ENCODE measurements at places on chromosomes 13 and 19.
A peak's percentile ranks its signal among the peaks of the same experiment; 100 is the strongest.

DNA sequence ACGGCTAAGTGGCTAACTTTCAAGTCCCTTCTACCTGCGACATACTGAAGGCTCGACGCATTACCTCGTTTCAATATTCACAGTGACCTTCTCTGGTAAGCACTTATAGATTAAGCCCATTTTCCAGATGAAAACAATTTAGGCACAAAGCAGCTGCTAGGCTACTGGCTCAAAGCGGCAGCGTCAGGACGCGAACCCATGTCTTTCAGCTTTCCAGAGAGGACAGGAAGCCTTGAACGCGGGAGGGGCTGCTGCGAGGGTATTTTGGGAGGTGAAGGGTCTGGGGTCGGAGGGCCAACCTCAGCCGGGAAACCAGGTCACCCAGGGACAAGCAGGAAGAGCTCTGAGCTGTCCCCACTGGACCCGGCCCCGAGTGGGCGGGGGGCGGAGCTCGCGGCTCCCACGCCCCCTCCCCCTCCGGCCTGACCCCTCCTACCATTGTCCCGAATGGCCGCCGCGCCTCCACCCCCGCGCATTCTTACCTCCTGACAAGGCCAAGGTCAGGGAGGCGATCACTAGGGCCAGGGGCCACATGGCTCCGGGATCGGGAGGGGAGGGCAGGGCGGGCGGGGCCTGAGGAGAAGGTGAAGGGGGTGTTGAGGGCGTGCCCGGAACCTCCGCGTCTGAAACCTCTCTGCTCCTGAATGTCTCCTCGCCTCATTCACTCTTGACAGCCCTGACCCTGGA, at the start of gene KLK13:
Gene KLK13, minus strand, starts transcription at position 559 of the 687 bp plus-strand sequence. Its CDS starts 25 bp downstream, at position 534.
- DNase-seq, result no peak

DNA sequence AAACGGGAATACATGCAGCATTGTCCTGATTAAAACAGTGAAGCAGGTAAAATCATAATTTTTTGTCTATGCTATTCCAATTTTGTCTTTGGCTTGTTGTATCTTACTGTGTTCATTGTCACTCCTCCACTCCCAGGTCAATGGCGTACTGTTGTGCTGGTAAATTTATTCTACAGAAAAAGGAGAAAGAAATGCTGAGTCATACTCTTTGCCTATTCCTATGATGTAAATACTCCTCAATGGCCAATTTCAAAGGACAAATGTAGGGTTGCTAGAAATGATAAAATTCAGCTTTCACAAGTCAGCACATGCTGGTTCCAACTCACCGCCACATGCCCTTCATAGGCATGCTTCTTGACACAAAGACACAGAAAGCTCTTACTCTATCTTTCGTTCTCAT, 694.4 kb upstream of the PCDH20 start:
- DNase-seq, result no peak

GRCh38 chr13:28077231-28077630, 23.1 kb downstream of the FLT3 start:
- DNase-seq, result no peak

DNA sequence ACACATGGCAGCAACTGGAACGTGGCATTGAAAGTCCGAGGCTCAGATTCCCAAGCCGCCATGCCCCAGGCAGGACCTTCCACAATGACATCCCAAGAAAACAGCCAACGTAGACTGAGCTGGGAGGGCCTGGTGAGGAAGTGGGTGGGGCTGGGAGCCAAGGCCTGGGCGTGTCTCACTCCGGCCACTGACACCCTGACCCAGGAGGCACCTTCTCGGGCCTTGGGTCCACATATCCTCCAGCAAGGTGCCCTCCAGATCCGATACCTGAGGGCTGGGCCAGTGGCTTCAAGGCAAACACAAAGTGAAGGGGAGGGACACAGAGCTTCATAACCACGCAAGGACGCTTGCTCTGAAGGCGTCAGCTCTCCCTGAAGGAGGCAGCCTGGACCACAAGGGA, 43.0 kb downstream of the RAB20 start:
- DNase-seq, result no peak

DNA sequence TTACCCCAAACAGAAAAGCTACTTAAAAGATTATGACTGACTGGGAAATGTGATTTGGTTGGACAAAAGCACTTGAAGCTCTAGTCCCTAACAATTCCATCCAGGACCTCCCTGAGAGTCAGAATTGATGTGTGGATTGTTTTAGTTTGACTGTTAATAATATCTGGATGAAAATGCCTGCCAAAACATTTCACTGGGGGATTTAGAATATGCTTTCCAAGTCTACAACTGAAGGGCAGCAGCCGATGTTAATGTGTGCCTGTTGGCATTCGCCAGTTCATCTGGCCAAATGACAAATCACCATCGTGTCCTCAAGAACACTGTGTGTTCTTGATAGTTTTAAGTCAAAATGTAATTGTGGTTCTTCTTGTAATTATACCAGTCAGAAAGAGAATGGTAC, 76.0 kb upstream of the TSC22D1 start:
- no peak for DNase-seq

DNA sequence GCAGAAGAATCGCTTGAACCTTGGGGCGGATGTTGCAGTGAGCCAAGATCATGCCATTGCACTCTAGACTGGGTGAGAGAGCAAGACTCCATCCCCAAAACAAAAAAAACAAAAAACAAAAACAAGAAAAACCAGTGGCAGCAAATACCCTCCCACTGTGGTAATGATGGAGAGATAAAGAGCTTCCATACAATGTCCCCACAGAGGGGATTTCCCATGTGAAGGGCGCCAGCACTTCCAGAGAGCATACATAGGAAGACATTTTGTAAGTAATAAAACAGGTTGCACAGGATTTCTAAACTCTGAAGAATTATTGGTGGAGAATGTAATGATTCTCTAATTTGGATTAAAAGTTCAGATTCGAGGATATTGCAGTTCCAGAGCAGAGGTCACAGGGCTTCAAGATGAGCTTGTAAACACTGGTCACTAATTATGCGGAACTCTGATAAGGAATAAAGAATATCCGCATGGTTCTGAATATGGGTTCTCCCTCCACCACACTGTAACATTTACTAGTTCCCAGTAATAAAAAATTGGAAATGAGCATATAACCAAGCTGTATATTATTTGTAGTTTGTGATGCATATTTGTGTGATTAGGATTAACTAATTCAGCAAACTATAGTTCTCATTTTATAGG, 290.1 kb upstream of the SLC10A2 start:
- DNase-seq, result no peak

DNA sequence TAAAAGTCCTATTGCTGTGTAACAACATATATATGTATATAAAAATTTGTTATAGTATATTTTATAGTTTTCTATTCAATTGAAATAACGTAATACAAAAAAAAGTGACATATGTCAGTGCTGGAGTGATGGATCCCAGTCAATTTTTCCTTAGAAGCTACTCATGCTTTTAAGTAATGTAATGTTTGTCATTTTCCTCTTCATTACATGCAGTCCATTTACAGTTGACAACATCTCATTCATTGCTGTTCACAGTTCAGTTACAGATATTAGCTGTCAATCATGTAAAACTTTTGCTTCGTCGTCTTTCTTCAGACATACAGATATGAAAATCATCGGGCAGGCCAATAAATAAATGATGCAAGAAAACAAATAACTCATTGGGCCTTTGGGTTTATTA, 525.1 kb upstream of the PRR20A start:
- no peak for DNase-seq

DNA sequence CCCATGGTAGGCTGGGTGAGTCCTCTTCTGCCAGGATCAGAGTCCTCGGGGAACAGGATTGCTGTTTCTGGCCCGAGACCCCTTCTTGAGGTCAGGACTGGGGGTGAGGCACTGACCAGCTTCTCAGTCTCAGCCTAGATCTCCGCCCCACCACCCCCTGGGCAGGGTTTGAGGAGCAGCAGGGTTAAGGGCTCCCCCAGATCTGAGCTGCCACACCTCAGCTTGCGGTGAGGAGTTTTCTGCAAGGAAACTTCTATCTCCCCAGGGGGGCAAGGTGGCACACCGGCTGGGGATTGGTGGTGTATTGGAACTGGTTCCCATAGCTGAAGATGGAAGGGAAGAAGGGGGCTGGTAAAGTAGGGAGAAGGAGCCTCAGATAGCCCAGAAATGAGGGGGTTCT, 19.5 kb downstream of the CHST8 start:
- DNase-seq, result no peak

DNA sequence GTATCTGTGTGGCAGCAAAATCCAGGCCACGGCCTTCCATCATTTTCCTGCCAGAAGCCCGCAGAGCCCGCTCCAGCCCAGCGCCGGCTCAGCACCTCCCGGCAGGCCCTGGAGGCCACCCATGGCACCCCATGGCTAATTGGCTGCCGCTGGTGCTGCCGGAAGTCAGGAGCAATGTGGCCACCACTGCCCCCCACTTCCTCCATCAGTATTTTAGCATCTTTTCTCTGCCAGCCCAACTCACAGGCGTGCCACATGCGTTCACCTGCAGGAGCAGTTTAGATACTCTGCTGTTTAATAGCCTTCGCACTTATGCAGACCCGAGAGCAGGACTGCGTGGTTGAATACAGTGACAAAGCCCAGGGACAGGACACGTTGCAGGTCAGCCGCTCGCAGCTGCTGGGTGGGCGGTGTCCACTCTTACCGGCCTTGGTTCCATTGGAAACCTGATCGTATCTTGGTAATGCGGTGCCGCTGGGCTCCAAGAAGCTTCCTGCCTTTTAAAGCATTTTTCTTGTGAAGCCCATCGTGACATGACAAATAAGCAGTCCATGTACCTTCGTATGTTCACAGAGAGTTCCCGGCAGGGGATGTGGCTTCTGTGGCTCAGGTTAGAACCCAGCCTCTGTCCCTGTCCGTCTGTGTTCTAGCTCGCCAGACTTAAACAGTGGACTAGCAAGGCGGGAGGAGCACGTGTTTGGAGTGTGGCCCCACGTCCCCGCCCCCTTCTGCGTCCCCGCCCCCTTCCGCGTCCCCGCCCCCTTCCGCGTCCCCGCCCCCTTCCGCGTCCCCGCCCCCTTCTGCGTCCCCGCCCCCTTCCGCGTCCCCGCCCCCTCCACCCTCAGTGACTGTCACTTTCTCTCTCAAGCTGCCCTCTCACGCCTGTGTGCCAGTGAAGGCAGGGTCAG, 162.0 kb upstream of the SOX1 start:
- no peak for DNase-seq

GRCh38 chr19:16571283-16571682, 932 bp downstream of the SLC35E1 start:
- no peak for DNase-seq

DNA sequence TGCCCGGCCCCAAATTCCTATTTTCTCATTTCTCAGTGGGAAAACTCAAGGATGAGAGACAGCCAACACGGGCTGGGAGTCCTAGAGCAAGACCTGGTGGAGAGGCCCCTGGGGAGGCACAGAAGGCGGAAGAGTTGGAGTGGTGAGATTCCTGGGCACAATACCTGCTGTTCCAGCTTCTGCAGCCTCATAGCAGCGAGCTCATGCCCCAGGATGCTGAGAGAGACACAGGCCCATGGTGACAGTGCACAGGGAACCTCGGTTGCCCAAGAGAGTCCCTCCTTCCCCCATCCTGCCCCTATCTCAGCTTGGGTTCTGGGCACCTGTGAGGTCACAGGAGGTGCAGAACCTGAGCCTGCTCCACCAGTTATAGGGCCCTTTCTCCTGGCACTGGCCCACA, 1.4 kb downstream of the TULP2 start:
- DNase-seq, result no peak

DNA sequence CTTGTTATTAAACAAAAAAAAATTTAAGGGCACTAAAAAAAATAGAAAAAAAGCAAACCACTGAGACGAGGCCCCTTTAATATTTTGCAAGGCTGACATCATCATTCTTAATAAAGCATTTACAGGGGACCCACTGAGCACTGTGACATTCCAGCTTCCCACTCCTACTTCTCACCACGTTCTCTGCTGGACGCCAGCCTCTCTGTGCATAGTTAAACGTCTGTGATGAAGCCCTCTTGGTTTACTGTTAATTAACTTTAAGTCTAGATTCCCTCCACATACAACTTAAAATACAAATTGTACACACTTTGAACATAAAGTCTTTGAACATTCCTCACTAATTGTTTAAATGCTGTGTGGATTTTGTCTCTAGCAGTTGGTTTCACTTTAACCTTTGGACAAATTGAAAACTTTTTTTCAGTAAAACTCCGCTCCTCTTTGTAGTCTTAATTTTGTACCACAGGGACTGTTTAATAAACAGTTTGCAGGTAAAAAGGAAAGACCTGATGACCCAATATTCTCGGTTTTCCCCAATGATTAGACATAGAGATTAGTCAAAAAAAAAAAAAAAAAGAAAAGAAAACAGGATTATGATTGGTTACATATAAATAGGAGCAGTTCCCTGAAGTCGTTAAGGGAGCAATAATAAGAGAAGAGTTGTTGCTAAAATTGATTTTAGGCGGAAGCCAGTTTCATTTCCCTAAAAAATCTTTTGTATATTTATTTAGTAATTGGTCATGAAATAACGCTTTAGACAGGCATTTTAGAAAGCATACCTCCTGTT, 219.8 kb downstream of the MZT1 start:
- DNase-seq, result no peak

GRCh38 chr19:2049741-2050348, 1.2 kb downstream of the MKNK2 start:
- DNase-seq, result no peak

DNA sequence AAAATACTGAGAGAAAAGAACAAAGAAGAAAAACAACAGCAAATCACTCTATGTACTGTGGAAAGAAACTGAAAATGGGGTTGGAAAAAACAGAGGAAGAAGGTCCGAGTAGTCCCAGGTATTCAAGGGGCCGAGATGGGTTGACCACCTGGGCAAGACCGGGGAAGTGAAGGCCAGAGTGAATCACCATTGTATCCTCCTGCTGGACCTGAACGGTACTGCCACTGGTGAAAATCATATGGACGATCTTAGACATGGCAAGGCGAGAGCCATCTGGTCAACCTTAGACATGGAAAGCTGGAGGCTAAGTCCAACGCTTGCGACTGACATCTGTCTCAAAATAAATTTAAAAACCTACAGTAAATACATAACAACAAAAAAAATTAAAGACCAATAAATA, 44.4 kb upstream of the ZNF91 start:
- DNase-seq, result no peak

- no peak for DNase-seq
Measured at GRCh38 chr19:30757837-30758617, 385.8 kb downstream of the ZNF536 start.

- peak; percentile 91 for DNase-seq
Measured at GRCh38 chr13:80341101-80341755, at the start of gene SPRY2. TSS of gene SPRY2 (minus strand) at chr13:80341126. CDS start at chr13:80337705, 3,421 bp downstream.

GRCh38 chr19:582497-583197, 7.0 kb upstream of the HCN2 start:
- no peak for DNase-seq

DNA sequence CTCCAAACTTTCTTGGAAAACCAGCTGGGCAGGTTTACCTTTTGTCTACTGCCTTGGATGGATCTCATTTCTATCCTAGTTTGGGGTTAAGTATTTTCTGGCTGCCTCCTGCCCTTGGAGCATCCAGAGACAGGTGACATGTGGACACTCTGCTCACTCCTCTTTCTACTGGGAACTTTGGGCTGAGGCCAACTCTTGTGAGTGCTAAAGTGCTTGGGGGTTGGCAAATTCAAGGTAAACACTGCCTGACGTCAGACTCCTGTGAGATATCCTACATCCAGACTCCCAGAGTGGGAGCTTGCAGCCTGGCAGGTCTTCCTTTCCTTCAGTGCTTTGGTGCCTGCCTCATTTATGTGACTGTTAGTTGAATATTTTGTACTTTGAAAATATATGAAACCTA, 388.1 kb downstream of the KCNRG start:
- DNase-seq, result no peak

- DNase-seq, result no peak
Measured at GRCh38 chr13:51235756-51236490, 13.7 kb downstream of the FAM124A start.

GRCh38 chr19:49340069-49340864, 5.1 kb downstream of the CD37 start:
- peak; percentile 36 for DNase-seq

- no peak for DNase-seq
Measured at GRCh38 chr13:65940720-65941119, 1289.4 kb downstream of the PCDH9 start.

Measured in thoracic aorta (tissue), 2 donors.